Temporal lobe (tissue), 4 donors: ENCODE measurements at places on chromosomes 3 and 15. TPM values are rescaled to one million over a fixed set of nuclear protein-coding genes. Genes with fewer than 3 reads are reported as not detected.

The PAK6 gene
- total RNA-seq = 14.3 TPM

The SPG21 gene
- total RNA-seq = 35.4 TPM

The GPR62 gene
- total RNA-seq = 0.25 TPM

The DAZL gene
- total RNA-seq = not detected

The RETNLB gene
- total RNA-seq = not detected
